ENCODE measurements at places on chromosomes 1 and 21. TPM values are rescaled to one million over a fixed set of nuclear protein-coding genes. Genes with fewer than 3 reads are reported as not detected.

Gene OR6K3
- total RNA-seq = not detected

Gene LAMC2
- 15.9 TPM for total RNA-seq

Gene SDC3
- total RNA-seq = 3.3 TPM

Gene IL10
- total RNA-seq = 0.84 TPM

Gene TSACC
- total RNA-seq = 0.80 TPM

Gene GJB3
- 61.7 TPM for total RNA-seq

Gene AGBL4
- not detected for total RNA-seq

Gene SERINC2
- 109 TPM for total RNA-seq

Data from esophagus mucosa (tissue), 1 donor.